ENCODE measurements at places on chromosomes 4 and X.

DNA sequence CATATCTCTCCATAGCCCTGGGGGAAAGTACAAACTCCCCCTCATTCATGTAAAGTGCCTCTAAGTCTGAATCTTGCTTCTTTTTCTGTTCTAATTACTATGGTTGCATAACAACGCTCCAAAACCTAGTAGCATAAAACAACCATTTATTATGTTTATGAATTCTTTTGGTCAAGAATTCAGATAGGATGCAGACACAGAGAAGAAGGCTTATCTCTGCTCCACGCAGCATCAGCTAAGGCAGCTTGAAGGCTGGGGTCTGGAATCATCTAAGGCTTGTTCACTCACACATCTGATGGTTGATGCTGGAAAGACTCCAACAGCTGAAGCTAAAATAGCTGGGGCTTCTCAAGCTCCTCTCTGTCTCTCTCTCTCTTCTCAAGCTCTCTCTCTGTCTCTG is 564.5 kb downstream of the ZNF674 start:
- DNase-seq: no peak

DNA sequence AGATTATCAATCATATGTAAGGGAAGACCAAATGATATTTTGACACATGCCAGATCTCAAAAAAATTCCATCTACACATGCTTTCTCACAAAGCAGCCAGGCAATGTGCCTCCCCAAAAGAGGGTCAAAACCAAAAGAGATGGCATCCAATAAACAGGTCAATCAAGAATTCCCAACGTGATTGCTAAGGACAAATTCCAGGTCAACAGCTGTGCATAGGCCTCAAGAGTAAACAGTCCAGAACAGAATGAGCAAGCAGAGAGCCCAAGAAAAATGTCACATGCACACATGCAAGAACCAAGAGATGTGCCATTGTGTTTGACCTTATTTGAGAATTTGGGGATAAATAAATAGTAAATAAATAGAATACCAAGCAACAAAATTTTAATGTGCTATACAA is 136.7 kb downstream of the APBB2 start:
- no peak for DNase-seq

GRCh38 chrX:141214196-141214595 is 28.1 kb downstream of the SPANXC start:
- DNase-seq: no peak

GRCh38 chr4:68599150-68599549 is 23.0 kb upstream of the UGT2B17 start:
- DNase-seq: no peak
